ENCODE measurements at places on chromosomes 1 and 21.

DNA sequence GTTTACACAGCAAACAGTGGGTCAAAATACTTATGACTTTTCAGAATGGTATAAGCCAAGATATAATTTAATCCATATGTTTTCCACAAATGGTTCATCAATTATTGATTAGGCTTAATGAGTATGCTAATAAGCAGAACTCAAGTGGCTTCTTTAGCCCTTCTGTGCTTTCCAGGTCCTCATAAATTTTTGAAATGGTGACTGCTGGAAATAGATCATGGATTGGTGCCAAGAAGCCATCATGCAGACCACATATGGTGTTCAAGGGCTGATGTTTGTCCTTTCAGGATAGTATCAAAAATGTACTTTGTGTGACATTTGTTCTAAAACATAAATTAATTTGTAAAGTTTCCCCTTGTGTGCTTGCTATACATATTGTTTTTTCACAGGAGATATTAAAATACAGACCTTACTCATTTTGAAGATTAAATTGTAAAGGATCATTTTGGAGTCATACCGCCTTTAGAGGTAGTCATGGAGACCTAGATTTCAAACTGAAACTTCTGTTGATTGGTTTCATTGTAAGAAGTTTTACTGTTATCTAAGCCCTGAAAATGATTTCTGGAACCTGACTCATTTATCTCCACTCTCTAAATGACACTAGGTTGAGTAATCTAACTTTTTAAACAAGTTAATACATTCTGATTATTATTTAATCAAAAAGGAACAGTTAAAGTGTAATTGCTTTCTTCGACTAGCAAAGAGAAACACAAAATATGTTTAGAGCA lies 507.9 kb downstream of the PLA2G4A start:
- DNase-seq, result no peak

DNA sequence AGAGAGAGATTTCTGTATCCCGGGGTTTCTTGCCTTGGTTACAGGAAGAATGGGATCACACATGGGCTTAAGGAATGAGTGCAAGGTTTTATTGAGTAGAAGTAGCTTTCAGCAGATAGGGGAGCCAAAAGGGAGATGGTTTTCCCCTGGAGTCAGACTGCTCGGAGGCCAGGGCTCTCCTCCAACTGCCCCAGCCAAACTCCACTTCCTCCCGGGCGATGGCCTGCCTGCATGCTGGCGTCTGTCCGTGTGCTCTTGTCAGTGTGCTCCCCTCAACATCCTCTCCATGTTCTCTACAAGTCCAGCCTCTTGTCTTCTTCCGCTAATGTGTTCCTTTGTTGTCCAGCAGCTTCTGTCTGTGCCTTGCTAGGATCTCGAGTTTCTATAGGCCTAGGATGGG lies 421.3 kb upstream of the ADGRL2 start:
- DNase-seq, result no peak

- DNase-seq, result no peak
Measured at GRCh38 chr1:214470132-214470531, 81.3 kb downstream of the PTPN14 start.

DNA sequence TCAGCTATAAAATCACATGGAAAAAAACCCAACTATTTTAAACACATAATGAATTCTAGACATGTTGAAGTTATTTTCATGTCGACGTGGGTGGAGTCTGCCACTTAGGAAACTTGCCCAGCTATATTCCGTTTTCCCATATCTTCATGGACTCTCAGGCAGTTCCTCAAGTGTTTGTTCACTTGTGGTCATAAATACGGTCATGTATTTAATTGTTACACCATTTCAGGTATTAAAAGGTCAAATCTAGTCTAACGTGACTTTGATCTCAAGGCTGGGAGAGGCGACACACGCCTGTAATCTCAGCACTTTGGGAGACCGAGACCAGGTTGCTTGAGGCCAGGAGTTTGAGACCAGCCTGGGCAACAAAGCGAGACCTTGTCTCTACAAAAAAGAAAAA lies 346.9 kb downstream of the PBX1 start:
- no peak for DNase-seq

- no peak for DNase-seq
Measured at GRCh38 chr1:240190881-240191401, 99.3 kb downstream of the FMN2 start.

DNA sequence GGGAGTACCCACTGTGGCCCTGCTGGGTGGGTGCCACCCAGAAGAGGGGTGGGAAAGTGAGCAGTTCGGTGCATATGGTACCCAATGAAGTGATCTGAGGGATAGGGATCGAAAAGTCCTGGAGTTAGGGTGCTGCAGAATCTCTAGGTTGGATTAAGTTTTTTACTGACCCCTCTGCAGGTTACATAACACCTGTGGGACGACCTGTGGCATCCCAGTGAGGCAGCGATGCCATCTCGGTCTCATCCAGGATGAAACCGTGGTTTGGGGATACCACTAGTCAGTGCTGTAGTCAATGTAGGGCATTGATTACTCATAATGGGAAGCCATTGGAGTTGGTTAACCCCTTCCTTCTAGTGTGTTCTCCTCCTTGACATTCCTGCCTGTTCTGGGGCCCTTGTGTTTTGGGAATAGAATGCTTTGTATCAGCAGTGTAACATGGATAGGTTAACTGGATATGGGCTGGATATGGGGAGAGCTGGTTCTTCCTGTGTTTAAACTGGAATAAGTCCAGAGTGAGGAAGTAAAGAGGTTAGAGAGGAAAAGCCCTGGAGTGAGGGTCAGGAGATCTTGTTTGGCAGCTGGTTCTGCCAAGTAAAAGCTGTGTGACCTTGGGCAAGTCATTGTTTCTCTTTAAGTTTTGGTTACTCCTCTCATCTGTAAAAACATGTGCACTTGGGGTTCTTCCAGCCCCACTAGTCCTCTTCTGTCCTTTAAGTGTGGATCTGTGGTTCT lies 42.8 kb upstream of the ATF3 start:
- no peak for DNase-seq

DNA sequence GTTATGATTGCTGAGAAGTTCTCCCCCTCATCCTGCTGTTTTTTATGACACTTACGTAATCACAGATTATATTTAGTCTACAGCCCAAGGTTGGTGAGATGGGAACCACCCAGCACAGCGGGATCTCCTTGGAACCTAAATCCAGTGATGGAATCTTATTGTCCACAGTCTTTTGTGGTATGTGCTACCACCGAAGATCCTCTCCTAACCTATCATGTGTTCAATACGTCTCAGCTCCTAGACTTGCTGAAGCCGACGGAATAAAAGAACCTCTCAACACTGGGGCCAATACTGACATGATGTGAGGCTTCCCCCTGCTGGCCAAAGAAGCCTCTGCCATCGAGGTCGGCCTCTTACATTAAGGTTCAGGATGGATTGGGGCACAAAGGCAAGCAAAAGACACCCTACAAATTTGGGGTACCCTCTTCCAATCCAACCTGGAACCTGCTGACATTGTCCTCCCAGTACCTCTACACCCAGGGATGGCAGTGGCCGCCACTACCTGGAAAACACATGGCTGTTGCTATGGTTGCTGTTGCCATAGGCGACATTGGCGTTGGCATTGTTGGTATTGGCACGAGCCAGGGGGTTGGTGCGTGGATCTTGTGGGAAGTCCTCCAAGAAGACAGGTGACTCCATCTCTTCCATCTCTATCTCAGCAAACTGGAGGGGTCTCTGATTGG lies 19.4 kb upstream of the KIF21B start:
- peak; percentile 68 for DNase-seq

- DNase-seq, result no peak
Measured at GRCh38 chr1:192786576-192786975, 22.3 kb upstream of the RGS2 start.

DNA sequence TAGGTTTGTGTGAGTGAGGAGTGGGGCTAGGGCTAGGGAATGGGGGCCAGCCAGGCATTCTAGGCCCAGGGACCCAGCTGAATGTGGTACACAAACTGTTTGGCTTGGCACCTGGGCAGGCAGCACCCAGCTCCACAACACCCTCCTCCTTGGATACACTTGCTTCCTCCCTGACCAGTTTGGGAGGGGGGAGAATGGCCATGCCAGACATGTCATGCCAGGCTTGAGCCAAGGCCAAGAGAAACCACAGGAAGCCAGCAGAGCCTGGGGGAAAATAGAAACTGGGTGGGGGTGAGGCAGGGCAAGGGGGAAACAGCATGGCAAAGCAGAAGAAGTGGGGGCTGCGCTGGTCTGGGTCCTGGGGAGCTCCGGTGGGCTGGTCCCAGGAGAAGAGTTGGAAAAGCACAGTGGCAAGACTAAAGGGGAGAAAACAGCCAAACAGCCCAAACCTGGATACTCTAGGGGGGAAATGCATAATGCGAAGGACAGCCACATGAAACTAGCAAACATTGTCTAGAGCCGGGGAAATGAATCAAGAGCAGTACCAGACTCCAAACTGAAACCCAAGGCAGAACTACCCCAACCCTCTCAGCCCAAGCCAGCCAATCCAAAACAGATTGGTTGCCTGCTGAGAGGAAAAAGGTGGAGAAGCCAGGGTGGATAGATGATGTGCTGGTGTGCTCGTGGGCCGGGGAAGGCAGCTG lies 47.9 kb downstream of the LGR6 start:
- DNase-seq, result no peak

DNA sequence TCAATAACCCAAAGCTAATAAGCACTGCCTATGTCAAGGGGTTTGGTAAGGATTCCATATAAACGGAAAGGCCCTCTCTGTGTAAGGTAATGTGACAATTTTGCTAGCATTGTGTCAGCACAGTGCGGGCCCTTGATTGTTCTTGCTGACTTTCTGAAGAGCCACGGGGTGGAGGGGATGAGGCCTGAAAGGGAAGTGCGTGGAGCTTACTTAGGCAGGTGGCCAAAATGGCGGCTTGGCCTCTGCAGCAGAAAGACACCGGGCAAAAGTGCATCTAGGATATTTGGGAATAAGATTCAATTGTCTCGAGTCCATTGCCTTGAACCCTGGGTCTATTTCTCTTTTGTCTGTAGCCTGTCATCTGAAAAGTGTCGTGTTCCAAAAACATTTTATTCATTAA lies 114.3 kb downstream of the TGFB2 start:
- no peak for DNase-seq

- no peak for DNase-seq
Measured at GRCh38 chr1:218436997-218437396, 91.9 kb downstream of the TGFB2 start.

- DNase-seq, result no peak
Measured at GRCh38 chr1:175070818-175071217, 3.2 kb downstream of the TNN start.

GRCh38 chr1:51442616-51443015 lies 76.5 kb downstream of the EPS15 start:
- no peak for DNase-seq

GRCh38 chr1:47564570-47564969 lies 126.7 kb downstream of the FOXD2 start:
- DNase-seq, result no peak

DNA sequence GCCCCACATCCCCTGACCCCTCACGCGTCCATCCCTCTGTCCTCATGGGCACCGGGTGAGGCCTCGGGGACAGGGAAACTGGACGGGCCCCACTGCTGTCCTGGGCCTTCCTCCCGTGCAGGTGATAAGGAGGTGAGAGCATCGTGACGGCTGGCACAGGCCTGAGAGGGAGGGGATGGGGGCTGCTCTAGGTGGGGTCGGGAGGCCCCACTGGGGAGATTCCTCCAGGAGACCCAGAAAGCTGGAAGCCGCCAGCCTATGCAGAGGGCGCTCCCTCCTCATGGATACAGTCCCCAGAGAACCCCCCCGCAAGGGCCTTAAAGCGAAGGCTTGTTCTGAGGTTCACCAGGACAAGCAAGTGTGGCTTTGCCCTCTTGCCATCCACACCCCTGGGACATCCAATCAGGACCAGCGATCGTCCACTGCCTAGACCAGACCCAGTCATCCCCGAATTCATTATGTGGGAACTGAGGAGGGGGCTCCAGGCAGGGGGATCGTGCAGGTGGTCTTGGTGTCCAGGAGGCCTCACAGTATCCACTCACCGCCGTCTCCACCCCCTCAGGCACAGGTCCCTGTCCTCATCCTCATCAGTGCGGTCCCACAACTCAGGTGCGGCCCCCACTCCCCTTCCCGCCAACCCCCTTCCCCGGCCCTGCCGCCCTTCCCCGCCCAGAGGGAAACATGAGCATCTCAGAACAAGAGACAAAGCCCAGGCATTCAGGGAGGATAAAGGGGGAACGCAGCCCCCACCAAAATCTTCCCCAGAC lies 45.3 kb upstream of the COL18A1 start:
- DNase-seq, result no peak

DNA sequence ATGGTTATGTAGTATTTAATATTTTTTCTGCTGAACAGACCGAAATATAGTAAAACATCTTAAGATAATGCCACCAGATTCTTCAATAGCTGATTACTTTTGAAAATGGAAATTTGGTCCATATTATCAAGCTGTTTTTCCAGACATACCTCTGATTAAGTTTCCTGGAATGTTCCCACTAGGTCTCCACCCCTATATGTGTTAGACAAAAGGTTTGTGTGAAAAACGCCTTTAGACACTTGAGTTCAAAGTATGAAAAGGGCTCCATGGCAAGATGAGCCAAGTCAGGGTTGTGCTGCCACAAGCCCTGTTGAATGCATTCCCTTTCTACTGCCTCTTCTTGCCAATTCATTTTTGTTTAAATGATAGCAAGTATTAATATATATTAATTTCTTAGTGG lies 52.7 kb downstream of the ZBTB17 start:
- no peak for DNase-seq

DNA sequence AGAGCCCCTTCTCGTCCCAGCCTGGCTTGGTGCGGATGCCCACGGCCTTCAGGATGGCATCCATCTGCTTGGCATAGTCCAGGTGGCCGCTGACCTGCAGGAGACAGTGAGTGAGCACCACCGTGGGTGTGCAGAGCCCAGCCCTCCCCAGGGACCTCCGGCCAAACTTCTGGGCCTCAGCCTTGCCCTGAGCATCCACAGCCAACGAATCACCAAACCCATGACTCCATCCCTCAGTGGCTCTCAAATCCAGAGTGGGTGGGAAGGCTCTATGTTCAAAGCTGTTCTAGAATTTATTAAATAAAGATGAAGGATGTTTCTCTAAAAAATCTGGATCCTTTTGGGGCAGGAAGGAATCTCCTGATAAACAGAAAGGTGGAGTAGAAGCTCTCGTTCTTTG lies 18.7 kb downstream of the HTR6 start:
- DNase-seq, result no peak

- no peak for DNase-seq
Measured at GRCh38 chr1:238399558-238399957, 508.8 kb upstream of the ZP4 start.

GRCh38 chr1:239601108-239601507 lies 214.7 kb downstream of the CHRM3 start:
- no peak for DNase-seq

GRCh38 chr1:12416744-12417143 lies 186.9 kb downstream of the VPS13D start:
- DNase-seq, result no peak

DNA sequence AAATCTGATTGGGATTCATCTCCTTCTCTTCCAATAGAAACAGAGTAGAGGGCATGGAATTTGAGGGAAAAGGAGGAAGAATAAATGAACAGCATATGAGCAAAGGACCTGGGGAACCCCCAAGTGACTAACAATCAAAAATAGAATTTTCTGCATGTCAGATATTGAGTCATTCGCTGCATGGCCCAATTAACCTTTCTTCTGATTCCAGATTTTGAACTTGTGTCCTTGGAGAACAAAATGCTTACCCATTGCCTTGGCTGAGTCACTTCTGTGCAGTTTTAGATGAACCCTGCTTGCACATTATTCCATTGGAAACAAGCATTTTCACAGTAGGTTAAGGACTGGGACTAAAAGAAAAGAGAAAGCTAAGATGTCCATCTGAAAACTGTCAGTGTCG lies 390.5 kb downstream of the ST6GALNAC3 start:
- no peak for DNase-seq
